ENCODE measurements at places on chromosomes 16 and 17. TPM values are rescaled to one million over a fixed set of nuclear protein-coding genes. Genes with fewer than 3 reads are reported as not detected.

Gene CLEC19A
- total RNA-seq: not detected

Gene ZNF688
- total RNA-seq: 11.8 TPM

Gene ADORA2B
- total RNA-seq: 6.3 TPM

Gene PNMT
- total RNA-seq: 1.4 TPM

Gene MFAP4
- 0.33 TPM for total RNA-seq

Gene VAT1L
- 0.98 TPM for total RNA-seq

Gene C1QTNF8
- not detected for total RNA-seq

Gene GSG1L
- total RNA-seq: not detected

Gene CCL13
- not detected for total RNA-seq
